ENCODE measurements at places on chromosomes 13 and 19.

DNA sequence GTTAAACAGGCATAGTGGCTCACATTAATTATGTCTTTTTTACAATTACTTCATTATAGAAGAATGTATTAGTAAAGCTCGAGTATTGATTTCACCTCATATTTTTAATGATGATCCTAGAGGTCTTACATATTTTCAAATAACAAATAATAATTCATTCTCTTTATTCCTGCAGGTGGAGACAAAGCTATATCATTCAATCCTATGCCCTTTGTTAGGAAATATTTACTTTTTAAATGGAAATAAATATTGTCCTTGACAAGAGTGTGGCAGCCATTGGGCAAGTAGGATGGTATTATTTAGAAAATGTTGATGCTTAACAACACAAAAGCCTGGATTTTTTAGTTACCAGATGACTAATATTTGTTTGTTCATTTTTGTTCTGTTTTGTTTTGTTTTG lies 127.6 kb downstream of the COG6 start:
- DNase-seq, result no peak

GRCh38 chr13:82713687-82714405 lies 1168.4 kb downstream of the SLITRK1 start:
- DNase-seq, result no peak

DNA sequence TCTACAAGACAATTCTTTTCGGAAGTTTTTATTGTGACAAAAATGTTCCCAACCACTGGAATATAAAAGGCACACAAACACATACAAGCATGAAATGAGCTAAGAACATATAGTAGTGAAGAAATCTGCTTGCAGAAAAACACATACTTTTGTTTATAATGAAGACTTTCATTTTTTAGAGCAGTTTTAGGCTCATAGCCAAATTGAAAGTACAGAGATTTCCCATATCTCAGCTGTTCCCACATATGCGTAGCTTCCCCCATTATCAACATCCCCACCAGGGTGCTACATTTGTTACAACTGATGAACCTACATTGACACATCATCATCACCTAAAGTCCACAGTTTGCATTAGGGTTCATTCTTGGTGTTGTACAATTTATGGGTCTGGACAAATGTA lies 249.4 kb downstream of the KCTD12 start:
- no peak for DNase-seq

DNA sequence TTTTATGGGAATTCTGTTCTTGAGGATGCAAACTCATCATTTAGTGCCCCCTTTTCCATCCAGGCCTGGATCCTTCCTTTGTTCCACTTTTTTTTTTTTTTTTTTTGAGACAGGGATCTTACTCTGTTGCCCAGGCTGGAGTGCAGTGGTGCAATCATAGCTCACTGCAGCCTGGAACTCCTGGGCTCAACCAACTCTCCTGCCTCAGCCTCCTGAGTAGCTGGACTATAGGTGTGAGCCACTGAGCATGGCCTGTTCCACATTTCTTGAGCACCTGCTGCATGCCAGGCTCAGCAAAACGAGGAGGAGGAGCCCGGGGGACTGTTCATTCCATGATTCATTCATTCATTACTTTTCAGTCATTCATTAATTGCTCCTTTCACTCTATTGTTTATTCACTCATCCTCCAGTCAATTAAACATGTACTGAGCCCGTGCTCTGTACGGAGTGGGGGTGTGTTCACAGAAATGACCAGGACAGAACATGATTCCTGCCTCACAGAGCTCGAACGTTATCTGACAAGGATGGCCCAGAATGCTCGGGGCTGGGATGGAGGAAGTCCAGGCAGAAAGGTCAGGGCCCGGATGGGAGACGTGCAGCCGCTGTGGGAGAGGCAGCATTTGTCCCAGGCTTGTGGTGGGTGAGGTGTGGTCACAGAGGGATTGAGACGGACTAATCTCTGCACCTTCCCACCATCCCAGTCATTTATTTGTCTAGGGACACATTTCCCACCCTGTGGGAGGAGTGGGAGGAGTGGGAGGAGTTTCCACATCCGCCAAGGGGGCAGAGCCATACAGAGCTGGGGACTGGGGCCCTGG lies 51.2 kb upstream of the SHKBP1 start:
- DNase-seq, result no peak

Measured in mucosa of gallbladder (tissue), 1 donor.